ENCODE measurements at places on chromosomes 2 and 18.

DNA sequence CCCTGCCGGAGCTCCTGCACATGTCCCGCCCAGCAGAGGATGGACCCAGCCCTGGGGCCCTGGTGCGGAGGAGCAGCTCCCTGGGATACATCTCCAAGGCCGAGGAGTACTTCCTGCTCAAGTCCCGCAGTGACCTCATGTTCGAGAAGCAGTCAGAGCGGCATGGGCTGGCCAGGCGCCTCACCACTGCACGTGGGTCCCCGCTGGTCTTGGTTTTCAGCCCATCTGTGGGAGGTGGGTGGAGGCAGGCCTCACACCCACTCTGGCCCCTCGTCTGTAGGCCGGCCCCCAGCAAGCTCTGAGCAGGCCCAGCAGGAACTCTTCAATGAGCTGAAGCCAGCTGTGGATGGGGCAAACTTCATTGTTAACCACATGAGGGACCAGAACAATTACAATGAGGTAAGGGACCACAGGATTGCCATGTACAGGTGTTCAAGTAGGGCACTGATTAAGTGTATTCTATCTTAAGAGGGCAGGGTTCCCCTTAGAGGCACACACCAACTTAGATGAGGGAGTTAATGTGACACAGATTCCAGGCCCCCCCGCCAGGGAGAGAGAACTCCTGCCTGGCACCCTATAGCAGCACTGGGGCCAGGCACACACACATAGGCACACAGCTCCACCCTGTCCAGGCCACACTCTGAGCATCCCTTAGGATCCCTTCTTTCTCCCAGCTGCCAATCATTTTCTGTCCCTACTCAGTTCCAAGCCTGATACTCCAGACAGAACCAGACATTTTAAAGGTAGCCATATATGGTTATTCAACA is 5.4 kb upstream of the CHRNG start:
- DNase-seq, result no peak

- no peak for DNase-seq
These were observed 36.8 kb upstream of the GPR17 start for GRCh38 chr2:127609031-127609751.

DNA sequence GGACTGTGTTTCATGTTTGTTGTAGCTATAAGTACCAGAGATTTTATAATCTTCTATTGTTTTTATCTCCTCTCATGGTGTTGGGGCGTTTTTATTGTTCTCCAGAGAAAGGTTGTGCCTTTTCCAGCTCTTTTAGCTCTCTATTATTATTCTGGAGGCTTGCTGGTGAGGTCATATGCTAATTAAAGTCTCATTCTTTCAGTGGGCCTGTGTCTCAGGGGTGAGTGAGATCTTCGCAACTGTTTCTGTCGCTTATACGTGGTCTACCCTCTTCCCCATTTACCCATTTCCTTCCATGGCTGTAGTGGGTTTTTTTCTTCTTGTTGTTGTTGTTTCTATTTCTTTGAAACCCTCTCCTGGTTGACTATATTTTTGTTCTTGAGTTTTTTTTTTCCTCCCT is 584.9 kb downstream of the TMEM182 start:
- DNase-seq, result no peak

DNA sequence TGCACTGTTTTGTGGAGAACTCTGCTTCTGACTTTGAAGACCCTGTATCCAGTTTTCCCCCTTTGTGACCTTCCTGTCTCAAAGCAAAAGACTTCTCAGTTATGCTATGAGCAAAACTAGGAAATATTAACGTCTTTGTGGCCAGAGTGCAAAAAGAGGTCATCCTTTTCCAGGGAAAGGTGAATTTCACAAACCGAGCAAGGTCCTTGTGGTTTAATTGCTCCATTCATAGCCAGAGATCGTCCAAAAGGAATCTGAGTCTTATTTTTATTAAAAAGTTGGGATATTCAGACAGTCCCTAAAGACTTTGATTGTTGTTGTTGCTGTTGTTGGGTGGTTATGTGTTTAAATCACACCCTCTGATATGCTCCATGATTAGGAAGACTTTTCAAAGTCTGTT is 77.4 kb downstream of the NAB1 start:
- no peak for DNase-seq

- no peak for DNase-seq
These were observed 12.9 kb downstream of the TMEM185B start for GRCh38 chr2:120210270-120210693.

DNA sequence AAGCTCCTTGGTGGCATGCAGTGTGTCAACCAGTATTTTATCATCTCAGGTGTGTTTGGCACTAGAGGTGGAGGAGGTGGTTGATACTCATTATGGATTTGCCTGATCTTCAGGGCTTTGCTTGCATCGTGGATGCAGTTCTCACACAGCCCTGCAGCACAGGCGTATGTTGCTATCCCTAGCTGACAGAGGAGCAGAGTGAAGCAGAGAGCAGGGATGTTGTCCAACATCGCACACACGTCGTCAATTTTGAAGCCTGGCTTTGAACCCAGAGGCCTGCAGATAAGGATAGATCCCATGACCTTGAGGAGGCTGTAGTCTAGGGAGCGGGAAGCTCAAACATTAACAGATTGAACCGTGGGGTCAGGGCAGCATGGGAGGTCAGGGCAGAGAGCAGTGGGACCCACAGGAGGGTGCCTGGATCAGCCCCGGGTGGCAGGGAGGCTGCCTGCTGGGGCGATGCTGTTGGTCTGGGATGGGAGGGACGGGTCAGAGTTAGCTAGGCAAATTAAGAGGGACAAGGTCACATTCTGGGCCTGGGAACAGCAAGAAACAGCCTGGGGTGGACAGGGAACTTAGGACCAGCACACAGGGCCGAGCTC is 4.2 kb downstream of the RNF144A start:
- no peak for DNase-seq

- DNase-seq, result no peak
These were observed 40.5 kb upstream of the NABP1 start for GRCh38 chr2:191637182-191638078.

GRCh38 chr18:8354304-8354703 is 254.9 kb upstream of the RAB12 start:
- DNase-seq, result no peak

- DNase-seq, result peak; percentile 55
These were observed 72.3 kb downstream of the IL1R2 start for GRCh38 chr2:102063941-102064678.

- DNase-seq, result no peak
These were observed 802.6 kb upstream of the CELF4 start for GRCh38 chr18:38368246-38368645.

- no peak for DNase-seq
These were observed 66.0 kb upstream of the SPRED2 start for GRCh38 chr2:65498396-65498795.

DNA sequence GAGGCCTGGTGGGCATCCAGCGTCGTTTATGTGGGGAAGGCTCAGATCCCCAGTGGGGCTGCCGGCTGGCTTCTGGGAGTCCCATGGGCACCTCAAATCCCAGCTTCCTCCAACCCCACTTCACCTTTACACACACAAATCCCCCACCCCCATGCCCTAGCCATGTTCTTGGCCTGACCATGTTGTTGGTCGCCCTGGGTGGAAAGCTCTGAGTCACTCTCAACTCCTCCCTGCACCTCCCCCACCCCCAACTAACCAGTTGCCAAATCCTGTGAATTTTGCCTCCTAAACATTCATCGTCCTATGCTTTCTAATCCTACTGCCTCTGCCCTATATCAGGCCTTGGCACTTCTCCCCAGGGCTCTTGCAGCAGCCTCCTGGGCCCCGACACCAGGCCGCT is 6.4 kb downstream of the TNS1 start:
- no peak for DNase-seq

DNA sequence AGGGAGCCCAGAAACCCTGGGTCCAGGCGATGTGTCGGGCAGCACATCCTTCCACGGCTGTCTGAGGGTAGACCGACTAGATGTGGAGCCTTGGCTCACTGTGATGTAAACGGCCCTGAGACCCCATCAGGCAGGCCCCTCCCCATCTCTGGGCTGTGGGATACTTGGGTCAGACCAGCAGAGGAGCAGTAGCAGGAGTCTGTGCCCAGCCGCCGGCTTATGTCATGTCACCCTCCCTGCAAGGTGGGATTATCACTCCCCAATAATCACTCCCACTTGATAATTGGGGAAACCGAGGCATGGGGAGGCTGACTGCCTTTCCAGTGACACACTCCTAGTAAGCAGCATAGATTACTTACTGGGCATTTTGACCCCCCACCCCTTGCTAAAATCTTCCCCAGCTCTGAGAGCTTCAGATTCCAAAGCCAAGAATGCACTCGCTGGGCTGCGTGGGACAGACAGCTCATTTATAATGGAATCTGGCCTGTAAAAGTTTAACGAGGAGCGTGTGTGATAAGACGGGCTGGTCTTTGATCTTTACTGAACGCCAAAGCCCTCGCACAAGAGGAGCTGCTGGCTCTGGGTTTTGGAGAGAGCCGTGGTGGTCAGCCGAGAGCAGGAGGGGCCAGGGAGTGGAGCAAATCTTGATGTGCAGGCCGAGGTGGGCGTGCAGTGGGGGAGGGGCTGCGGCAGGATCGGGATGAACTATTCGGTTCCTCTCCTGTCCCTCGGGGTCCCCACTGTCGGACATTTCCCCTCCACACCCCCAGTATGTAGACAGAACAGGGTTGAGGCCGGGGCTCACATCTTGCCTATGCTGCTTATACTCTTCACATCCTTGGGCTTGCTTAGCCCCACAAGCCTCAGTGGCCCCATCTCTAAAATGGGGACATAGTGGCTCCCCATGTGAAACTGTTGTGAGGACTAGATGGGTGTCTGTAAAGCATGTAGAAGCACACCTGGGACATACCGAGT is 200.0 kb downstream of the GLI2 start:
- no peak for DNase-seq

DNA sequence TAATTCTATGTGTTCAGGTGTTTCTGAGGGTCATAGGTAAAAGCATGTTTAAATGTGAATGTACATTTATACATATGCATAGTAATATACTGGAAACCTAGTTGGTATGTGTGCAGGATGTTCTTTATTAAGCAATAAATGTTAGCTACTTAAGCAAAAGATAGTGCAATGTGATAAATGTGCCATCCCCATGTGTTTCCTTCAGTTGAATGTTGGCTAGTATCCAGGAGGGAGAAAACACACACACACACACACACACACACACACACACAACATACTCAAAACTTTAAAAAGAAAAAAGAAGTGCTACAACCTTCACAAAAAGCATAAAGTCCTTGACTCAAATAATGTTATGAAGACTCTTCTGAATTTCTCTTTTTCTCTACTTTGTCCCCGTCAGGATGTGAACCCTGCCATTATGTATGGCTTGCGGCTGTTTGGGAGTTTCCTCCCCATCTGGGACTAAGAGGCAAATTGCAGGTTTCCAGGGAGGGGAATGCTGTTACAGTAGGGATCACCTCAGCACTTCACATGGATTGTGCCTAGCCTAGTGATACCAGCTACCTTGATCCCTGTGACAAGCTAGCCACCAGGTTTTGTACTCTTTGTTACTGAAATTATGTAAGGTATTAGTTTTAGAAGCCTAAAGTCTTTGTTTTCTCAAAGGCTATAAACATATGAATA is 82.6 kb downstream of the IKZF2 start:
- no peak for DNase-seq

DNA sequence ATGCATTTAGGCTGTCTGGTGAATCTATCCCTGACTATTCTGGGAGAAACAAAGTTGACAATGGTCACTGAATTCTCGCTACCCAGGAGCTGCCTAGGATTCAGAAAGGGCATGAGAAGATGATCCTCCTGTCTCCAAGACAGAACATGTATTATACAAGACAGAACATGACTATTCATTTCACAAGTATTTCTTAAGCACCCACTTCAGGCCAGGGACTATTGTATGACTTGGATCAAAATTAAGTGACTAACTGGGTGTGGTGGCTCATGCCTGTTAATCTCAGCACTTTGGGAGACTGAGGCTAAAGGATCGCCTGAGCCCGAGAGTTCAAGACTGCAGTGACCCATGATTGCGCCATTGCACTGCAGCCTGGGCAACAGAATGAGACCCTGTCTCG is 235.8 kb upstream of the RAB12 start:
- no peak for DNase-seq
